ENCODE measurements at places on chromosomes 1 and 21. TPM values are rescaled to one million over a fixed set of nuclear protein-coding genes. Genes with fewer than 3 reads are reported as not detected.

LCE1C gene
- not detected for polyA plus RNA-seq

SPATA21 gene
- 0.08 TPM for polyA plus RNA-seq

NTNG1 gene
- 32.5 TPM for polyA plus RNA-seq

CTNNBIP1 gene
- polyA plus RNA-seq: 30.9 TPM

CAPN8 gene
- polyA plus RNA-seq: 1.6 TPM

RBP7 gene
- 33.2 TPM for polyA plus RNA-seq

LYPD8 gene
- polyA plus RNA-seq: not detected

GRCh38 chr1:18743233-18743632, 112.6 kb downstream of the PAX7 start:
- no peak for DNase-seq

GRCh38 chr1:6028042-6028850, 17.4 kb upstream of the KCNAB2 start:
- no peak for DNase-seq

DNA sequence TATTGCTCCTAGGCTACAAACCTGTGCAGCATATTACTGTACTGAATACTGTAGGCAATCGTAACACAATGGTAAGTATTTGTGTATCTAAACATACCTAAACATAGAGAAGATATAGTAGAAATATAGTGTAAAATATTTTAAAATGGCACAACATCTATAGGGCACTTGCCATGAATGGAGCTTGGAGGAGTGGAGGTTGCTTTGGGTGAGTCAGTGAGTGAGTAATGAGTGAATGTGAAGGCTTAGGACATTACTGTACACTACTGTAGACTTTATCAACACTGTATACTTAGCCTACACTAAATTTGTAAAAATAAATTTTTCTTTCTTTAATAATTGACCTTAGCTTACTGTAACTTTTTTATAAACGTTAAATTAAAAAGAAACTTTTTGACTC, 7.9 kb downstream of the LEFTY2 start:
- DNase-seq: no peak

- DNase-seq: no peak
These were observed 216.1 kb downstream of the DUSP10 start for GRCh38 chr1:221525749-221526148.

DNA sequence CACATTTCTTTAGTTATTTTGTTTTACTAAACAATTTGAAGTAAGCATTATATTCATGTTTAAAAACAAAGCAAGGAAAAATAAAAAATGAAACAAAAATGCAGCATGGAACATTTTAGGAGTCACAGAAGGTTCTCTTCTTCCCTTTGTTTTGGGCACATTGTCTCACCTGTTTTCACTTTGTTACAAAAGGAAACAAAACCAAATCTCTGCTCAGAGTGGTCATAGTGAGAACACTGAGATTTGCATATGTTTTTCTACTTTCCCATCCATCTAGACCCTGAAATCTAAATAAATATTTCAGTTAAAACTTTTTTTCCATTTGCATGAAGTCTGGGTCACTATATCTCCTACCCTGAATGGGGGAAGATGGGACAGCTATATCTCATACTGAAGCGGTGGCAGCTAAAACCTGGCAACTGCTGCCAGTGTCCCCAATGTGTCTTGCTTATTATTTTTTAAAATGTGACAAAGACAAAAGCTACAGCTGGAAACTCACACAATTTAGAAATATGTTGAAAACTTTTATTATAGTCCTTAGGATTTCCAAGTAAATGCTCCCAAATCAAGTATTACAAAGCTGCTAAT, 3.5 kb downstream of the EXOC8 start:
- no peak for DNase-seq

- DNase-seq: no peak
These were observed 101.5 kb downstream of the ST6GALNAC3 start for GRCh38 chr1:76176000-76176399.

GRCh38 chr1:16191309-16191708, 21.1 kb downstream of the ARHGEF19 start:
- no peak for DNase-seq

- no peak for DNase-seq
These were observed 26.4 kb upstream of the RAB3GAP2 start for GRCh38 chr1:220298470-220299205.

DNA sequence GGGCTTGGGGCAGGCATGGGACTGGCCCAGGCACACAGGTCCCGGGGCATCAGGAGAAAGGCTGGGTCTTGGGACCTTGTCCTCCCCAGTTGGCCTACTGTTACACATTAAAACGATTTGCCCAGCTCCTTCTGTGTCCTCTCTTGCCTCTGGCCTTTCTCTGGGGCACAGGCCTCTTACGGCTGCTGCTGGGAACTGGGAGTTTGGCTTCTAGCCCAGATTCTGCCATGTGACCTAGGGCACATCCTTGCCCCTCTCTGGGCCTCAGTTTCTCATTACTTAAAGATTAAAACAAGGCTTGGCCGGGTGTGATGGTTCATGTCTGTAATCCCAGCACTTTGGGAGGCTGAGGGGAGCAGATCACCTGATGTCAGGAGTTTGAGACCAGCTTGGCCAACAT, 14.0 kb downstream of the KDF1 start:
- DNase-seq: no peak

- no peak for DNase-seq
These were observed 10.2 kb downstream of the RPS6KC1 start for GRCh38 chr1:213061263-213061662.

DNA sequence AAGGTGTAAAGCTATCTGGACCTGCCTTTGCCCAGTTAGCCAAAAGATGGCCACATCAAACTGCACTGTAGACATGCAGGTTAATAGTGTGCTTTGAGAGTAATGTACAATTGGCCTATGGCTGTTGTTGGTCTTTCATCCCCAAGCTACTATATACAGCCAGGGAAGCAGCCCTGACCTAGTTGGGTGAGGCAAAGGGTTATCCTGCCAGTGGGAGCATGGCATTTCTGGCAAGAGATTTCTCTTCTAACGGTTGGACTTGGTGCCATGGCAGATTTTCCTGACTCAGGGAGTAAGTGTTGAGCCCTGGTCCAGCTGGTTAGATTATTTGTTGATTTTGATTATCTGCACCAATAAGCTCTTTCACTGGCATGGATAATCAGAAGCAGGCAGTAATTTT, 119.8 kb downstream of the SDCCAG8 start:
- no peak for DNase-seq

DNA sequence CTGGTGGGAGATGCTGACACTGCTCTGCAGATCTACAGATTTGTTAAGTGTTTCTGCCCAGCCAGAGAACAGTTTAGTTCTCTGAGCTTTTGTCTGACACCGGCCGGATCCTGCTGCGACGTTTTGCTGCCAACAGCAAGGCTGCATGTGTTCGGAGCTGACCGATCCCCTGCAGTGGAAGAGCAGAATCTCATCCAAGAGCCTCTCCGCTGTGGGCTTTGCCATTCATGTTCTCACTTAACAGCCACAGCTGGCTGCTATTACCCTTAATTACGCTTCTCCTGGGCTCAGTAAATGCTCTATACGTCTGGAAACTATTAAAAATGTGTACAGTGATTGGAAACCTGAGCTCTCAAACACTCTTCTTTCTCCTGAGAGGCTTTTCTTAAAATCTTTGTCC, 105.3 kb downstream of the BCAR3 start:
- no peak for DNase-seq

DNA sequence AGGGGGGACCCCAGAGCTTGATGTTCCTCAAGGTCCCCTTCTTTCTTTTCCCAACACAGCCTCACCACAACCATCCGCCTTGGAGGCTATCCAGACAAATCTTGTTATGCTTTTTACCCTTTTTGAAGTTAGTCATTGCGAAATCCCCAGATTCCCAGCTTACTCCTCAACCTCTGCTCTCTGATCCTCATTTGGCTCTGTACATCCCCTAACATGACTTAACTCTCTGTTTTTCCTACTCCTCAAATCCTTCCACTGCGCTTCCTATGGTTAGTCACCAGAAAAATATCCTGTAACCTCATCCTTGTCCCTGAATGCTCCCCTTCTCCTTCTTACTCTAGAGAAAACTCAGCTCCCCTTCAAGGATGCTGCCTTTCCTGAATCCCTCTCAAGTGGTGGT, 189.1 kb upstream of the POU3F1 start:
- DNase-seq: no peak

DNA sequence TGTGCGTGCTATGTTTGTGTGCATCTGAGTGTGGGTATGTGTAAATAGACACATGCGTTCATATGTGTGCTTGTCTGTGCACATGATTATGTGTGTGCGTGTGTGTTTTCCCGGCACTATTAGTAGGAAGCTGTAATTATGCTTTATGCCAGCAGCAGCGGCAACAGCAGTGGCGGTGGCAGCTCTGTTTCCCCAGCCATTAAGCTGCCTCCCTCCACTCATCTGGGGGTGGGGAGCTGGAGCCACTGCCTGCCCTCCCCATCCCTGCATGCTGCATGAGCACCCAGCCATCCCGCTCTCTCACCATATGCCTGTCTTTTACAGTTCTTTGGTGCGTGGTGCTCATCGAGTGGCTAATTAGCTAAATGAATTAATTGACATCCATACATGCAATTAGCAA, 30.5 kb upstream of the ACOT11 start:
- no peak for DNase-seq

DNA sequence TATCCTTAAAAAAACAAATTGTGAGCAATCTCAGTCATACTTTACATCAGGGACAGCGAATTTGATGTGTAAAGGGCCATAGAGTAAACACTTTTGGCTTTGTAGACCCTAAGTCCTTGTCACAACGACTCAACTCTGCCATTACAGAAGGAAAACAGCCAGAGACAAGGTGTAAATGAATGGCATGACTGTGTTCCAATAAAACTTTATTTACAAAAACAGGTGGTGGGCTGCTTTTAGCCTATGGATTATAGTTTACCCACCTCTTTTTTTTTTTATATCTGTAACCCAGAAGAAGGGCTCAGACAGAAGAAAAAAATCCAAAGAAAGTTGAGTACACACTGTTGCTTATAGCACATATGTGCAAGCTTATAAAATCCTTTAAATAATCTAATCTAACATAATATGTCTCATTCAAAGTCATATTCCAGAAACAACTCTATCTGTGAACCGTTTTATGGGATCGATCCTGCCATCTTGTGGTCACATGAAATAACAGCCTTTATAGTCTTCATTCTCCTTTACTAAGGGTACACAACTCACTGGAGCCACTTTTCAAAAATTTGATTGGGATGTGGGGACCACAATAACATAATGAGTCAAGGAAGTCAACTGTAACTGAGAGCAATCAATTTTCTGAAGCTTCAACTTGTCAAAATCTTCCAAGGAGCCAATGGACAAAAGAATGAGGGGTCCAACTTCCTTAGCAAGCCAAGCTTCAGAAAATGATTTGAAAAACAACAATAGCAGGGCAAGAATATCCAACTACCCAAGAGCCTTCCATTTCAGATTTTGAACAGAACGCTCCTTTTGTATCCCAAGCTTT, 142.2 kb upstream of the KRTAP19-8 start:
- no peak for DNase-seq

DNA sequence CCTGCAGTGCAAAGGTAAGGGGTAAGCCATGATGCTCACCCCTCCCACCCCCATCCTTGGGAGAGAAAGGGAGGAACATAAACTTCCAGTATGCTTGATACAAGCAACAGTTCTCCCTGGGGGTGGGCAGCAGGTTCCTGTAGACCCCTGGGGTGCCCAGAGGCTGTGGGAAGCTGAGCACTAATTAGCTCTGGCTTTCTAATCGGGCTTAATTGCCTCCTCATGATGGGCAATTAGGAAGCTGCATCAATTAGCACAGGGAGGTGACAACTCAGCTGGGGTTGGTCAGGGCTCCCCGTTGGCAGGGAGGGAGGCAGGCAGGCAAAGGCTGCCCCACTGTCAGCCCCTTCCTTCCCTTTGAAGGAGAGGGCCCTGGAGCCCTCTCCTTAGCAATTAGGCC, 15.7 kb upstream of the LMNA start:
- no peak for DNase-seq

All from right renal cortex interstitium (tissue), 3 donors.